Right lobe of liver (tissue), 6 donors: ENCODE measurements at places on chromosomes 1 and 21. TPM values are rescaled to one million over a fixed set of nuclear protein-coding genes. Genes with fewer than 3 reads are reported as not detected.

Gene SPSB1
- 34.7 TPM for total RNA-seq

Gene HES2
- not detected for total RNA-seq

Gene S100A3
- total RNA-seq = 0.29 TPM

Gene BCAN
- not detected for total RNA-seq

Gene TMEM69
- 17.5 TPM for total RNA-seq

Gene DMBX1
- not detected for total RNA-seq

Gene NBL1
- total RNA-seq = 2.2 TPM

Gene PGLYRP4
- not detected for total RNA-seq

Gene NPHS2
- total RNA-seq = not detected

Gene SERPINC1
- total RNA-seq = 2,830 TPM

Gene SPRR2F
- total RNA-seq = not detected

Gene ST6GALNAC5
- not detected for total RNA-seq

Gene SRP9
- total RNA-seq = 150 TPM

Gene CEP104
- total RNA-seq = 20.7 TPM

Gene LIPI
- not detected for total RNA-seq

Gene FCRL5
- total RNA-seq = 0.61 TPM

Gene PPP1R12B
- total RNA-seq = 20.5 TPM

Gene SYTL1
- 0.89 TPM for total RNA-seq

Gene MAGI3
- 11.7 TPM for total RNA-seq

Gene PADI3
- not detected for total RNA-seq

Gene SUSD4
- 1.3 TPM for total RNA-seq

Gene NTRK1
- not detected for total RNA-seq

Gene FCRL1
- not detected for total RNA-seq

Gene OR2G6
- not detected for total RNA-seq

Gene HOOK1
- total RNA-seq = 18.7 TPM

Gene ARF1
- total RNA-seq = 183 TPM

Gene RUNX3
- total RNA-seq = 2.6 TPM

Gene CLCNKB
- not detected for total RNA-seq

Gene CSTB
- 23.0 TPM for total RNA-seq

Gene TDRD5
- total RNA-seq = not detected

Gene ARTN
- 0.31 TPM for total RNA-seq

Gene OR2T2
- total RNA-seq = not detected

Gene NBPF4
- not detected for total RNA-seq

Gene RIPPLY3
- total RNA-seq = 0.12 TPM

Gene RCSD1
- total RNA-seq = 5.1 TPM
